Activated CD8-positive, alpha-beta memory T cell treated with anti-CD3 and anti-CD28 coated beads for 1 hour (primary cell): ENCODE measurements at places on chromosomes 5 and 9.

- no peak for DNase-seq
Observed at GRCh38 chr9:129822898-129823541, 916 bp downstream of the TOR1A start.

GRCh38 chr5:132754947-132755346 is 7.7 kb downstream of the CCNI2 start:
- DNase-seq, result no peak

DNA sequence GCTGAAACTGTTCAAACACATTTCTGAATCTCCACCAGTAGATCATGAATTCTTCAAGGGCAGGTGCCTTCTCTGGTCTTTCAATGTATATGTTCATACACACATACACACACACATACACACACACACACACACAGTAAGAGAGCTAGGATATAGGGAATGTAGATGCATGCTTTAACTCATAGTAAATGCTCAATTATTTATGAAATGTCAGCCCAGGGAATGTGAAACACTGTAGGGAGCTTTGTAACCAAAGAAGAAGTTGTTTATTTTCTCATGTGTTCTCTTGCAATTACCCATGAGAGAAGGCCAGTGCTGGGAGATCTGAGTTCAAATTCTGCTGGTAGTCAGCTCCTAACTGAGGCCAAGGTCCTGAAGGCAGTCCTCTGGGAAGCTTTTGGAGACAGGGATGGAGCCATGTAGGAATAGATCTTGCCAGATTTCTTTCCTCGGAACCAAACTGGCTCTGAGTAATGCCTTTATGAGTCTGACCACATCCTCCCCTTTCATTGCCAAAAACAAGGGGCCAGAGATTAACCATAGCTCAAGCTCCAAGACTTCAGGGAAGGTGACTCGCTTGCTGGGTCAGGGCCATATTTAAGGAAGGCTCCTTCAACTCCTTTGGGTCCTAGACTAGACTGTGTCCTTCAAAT is 487.0 kb upstream of the TNC start:
- no peak for DNase-seq

DNA sequence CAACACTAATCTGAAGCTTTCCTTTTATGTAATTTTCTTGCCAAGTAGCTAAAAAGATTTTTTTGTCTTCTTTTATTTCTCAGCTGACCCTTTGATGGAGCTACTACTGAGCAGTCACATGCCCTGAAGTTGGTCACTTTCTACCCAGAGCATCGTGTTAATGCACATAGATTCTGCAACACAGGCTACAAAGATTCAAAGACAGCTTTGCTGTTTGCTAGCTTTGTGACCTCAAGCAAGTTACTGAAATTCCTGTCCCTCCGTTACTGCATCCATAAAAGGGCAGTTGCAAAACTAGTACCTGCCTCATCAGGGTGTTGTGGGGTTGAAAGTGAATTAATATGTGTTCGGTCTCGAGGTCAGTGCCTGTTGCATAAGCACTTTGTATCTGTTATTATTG is 179.9 kb downstream of the GAS1 start:
- DNase-seq, result no peak

- DNase-seq, result no peak
Observed at GRCh38 chr5:11894992-11895391, 9.3 kb downstream of the CTNND2 start.

DNA sequence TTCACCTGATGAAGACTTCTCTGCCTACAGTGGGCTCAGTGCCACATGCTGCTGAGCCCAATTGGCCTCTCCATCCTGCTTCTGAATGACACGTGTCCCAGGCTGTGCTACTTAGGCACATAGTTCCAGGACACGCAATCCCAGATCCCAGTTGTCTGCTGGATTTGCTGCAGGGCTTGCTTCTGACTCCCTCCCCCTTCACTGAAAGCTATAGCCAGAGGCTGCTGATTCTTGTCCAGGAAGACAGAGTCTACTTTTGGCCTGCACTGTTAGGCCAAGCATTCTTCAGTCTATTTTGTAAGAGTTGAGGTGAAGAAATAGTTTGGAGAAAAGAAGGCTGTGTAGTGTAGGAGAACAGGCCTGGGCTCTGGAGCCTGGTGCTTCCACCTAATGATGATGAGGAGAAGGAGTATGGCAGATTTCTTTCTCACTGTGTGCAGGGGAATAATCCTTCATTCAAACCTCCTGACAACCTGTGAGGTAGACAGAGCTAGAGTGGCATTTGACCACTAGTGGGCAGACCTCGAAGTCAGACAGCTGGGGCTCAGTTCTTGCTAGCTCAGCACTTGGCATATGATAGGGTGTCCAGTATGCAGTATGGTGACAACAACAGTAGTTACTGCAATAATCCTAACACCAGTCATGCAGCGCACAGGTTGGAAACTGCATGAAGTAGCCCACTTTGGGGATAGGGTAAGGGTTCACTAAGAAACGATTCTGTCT is 19.5 kb upstream of the ASPN start:
- DNase-seq, result no peak

- DNase-seq, result no peak
Observed at GRCh38 chr9:655875-656274, 185.6 kb upstream of the DMRT1 start.

DNA sequence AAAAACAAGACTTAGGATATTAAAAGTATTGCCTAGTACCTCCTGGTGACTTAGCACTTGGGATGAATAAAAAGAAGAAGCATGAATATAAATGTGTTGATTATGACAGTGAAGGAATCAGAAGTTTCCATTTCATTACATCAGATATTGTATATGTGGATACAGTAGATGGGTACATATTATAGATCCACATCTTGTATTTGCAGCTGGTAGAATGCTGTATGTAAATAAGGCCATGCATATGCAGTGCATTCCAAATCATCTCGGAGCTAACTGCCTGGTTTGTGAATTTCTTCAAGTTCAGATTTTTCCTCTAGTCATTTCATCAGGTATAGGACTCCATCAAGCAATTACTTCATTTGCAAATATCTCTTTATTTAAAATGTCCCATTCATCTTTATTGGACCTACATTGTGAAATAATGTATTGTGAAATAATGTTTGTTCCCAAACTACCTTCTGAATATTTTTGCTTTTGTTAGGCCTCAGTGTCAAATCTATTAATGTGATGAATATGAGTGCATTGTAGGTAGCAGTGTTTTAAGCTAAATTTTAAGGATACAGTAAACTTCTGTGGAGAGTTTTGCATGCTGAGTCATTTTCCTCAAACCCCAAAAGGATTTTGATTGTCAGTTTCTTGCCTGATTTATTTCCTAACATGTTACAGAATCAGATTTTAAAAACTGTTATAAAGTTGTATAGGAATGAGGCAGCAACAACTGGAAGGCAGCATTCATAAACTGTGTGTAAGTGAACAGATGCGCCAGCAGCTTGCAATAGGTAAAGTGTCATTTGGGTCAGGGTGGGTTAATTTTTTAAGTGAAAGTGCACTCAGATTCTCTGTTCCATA is 370.8 kb upstream of the RIOK2 start:
- DNase-seq, result no peak

DNA sequence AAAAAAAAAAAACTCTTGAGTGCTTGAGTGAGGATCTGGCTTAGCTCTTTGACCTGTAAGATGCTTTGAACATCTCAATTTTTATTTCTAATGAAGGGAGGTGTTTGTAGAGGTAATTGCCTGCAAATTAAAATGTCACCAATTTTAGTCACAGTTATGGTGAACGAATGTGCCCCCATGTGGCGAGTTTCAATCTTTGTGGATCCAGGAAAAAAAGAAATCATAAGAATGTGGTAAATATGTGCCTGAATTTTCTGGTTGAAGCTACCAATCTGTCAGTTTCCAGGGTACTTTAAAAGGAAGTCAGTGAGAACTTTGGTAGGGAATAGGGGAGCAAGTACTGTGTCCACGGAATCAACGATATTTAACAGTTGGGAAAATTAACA is 1772.4 kb upstream of the CDH9 start:
- no peak for DNase-seq

- no peak for DNase-seq
Observed at GRCh38 chr9:36040271-36040925, 3.7 kb downstream of the RECK start.

- DNase-seq, result no peak
Observed at GRCh38 chr5:64759960-64760660, 8.4 kb downstream of the SREK1IP1 start.

DNA sequence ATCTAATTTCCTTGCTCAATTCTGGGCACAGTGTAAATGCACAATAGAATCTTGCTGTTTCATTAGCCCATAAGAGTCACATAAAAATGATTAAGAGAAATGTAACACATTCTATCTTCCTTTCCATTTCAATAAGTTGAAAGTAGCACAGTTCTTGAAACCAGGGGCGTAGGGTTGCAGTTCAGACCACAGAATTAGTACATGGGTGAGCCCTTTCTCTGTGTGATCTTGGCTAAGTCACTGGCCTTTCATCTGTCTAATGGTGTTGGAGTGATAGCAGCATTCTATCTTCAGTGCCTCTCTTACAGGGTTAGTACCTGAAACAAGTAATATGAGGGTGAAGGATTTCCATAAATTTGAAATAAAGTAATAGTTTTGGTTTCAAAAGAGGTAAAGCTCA is 445.3 kb upstream of the ZNF462 start:
- DNase-seq, result no peak

DNA sequence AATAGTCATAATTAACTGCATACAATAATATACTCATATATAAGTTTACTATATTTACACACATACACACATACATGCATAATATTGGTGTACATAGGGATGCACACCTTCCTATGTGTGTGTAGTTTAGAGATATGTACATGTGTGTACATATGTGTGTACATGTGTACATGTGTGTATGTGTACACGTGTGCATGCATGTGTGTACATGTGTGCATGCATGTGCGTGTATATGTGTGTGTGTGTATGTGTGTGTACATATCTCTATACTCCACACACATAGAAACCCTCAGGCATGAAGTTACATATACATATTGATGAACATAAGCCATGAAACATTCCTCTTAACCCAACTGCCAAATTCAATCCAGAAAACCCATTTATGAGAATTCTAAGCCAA is 547.8 kb downstream of the TLR4 start:
- no peak for DNase-seq

GRCh38 chr5:169127431-169127830 is 173.5 kb downstream of the SLIT3 start:
- no peak for DNase-seq

GRCh38 chr5:179187229-179187678 is 127.1 kb downstream of the ZNF354C start:
- DNase-seq, result no peak

- DNase-seq, result no peak
Observed at GRCh38 chr5:15573590-15573989, 73.6 kb downstream of the FBXL7 start.

- no peak for DNase-seq
Observed at GRCh38 chr9:133948131-133948530, 44.0 kb downstream of the VAV2 start.

GRCh38 chr9:98854266-98854665 is 46.8 kb downstream of the GALNT12 start:
- no peak for DNase-seq

- no peak for DNase-seq
Observed at GRCh38 chr5:133377736-133378135, 234.6 kb downstream of the FSTL4 start.

DNA sequence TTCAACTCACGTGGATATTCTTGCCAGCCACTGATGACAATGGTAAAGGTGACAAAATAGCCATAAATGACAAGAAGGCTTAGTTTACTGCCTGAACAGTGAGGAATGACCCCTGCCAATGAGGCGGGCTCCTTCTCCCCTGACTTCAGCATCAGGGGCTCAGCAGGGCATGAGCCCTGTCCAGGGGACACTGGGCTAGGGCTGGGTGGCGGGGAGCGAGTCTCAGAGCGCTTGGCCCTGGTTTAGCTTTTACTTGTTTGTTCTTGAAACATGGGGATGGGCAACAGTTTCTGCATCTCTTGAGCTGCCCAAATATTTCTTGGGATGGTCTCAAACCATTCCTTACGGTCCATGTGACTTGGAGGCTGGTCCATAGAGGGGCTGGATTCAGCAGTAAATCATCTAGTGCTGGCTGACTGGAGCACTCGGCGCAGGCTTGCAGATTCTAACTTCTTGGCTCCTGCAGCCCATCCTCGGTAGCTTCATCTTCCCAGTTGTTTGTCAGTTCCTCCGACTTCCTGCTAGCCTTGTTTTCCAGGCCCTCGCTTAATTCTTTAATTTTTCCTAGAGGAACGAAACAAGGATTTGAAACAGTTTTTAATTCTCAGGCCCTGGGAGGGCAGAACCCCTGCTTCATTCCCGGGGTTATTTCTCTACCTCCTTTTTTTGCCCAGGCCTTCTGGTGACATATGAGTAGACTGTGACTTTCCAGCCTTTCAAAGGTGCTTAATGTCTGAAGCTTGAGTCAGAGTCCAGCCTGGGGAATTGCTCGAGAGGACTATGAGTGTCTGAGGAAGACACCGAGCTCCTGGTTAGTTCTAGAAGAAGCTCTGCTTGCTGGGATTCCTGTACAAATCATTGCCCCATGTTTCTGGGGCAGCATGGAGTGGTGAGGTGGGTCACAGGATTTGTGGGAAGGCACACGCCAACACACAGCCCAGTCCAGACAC is 4.5 kb upstream of the HMCN2 start:
- DNase-seq, result no peak
